Left hindlimb (tissue), 1 donor: ENCODE measurements at places on chromosomes 5 and 9.

- DNase-seq, result peak; percentile 55
Observed at GRCh38 chr5:134245101-134245604, 19.3 kb upstream of the PPP2CA start.

DNA sequence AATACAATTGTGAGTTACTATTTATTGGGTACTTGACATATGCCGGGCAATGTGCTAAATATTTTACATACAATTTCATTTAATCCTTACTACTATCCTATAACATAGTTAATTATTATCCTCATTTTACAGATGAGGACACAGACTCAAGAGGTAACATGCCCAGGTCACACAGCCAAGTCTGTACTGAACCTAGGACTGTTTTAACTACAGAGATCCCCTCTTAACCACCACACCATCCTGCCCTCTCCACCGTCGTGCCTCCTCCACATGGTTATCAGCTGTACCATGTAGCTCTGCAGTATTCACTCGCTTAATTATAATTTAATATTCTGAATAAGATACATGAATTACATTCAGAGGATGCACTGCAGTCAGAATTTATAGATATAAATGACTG, 5.3 kb downstream of the RAB14 start:
- no peak for DNase-seq

DNA sequence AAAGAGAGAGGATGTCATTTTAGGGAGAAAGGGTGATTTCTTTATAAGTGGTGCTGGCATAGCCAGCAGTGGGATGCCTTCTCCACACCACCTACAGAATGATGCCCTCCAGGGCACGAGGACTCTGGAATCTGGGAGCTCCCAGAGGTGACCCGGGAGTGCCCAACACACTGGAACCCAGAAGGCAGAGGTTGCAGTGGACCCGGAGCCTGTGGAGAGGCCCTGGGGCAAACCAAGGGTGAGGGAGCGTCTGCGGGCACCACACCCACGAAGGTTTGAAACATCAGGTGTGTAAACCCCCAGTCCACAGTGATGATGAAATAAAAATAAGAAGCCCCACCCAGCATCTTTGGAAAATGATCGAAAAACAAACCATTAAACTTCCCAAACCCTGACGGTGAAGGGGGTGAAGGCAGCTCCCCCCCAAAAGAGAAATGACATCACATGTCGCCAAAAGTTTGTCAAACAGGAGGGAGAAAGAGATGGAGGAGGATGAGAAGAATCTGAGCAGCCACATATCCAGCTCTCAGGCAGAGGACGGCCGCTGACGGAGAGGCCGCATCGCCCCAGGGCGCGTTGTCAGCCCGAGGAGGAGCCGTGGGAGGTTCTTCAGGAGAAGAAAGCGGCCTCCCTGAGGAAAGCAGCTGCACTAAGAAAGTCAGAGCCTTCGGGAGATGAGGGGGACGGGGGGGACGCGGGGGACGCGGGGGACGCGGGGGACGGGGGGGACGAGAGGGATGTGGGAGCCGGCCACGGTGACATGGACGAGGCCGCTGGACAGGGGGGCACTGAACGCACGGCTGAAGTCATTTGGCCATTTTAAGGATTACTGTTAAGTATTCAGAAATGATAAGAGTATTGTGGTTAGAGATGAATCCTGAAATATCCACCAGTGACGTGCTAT, 43.1 kb upstream of the NSMF start:
- no peak for DNase-seq

DNA sequence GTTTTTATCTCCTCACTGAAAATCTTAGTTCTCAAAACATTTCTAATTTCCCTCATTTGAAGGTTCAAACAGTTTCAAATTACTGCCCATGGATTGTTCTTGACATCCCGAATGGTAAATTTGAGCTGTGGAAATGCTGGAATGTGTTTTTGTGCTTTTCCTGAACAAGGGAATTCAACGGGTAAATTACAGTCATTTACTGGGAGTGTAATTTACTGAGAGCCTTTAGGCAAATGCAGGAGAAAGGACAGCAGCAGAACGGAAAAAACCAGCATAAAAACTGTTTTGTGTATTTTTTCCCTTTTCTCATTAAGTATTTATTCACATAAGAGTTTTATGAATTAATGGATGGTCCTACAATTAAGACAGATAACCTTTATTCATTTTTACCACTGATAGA, 139.2 kb downstream of the PBX3 start:
- no peak for DNase-seq

- peak; percentile 37 for DNase-seq
Observed at GRCh38 chr9:120348951-120349429, 231.0 kb downstream of the CDK5RAP2 start.

DNA sequence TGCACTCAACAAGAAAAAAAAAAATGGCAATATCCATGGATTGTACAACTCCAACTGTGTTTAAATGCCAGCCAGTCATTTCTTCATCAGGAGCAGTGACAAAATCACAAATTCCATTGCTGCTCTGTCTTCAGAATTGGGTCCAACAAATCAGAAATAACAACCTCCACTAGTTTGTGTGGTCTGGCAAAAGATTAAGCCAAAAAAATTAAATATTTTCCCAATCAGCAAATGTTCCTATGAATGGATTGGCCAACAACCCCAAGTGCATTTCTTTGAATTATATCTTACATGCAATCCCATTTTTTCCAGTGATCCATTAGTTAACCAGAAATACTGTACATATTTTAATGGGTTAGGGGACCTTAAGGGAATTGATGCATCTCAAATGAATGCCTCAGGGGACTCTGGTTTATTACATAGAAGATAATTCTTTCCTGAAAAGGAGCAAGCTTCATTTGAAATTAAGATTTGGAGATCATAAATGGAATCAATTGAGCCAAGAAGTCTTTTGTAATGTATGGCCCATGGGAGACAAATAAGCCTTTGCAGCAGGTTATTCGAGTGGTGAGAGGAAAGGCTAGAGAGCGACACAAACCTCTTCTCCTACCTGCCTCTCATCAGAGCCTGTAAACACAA, 131.8 kb downstream of the TLE1 start:
- DNase-seq, result no peak

GRCh38 chr5:1227667-1228066, 2.5 kb downstream of the SLC6A18 start:
- DNase-seq, result no peak

GRCh38 chr9:136541709-136542108, 4.1 kb downstream of the NOTCH1 start:
- no peak for DNase-seq

DNA sequence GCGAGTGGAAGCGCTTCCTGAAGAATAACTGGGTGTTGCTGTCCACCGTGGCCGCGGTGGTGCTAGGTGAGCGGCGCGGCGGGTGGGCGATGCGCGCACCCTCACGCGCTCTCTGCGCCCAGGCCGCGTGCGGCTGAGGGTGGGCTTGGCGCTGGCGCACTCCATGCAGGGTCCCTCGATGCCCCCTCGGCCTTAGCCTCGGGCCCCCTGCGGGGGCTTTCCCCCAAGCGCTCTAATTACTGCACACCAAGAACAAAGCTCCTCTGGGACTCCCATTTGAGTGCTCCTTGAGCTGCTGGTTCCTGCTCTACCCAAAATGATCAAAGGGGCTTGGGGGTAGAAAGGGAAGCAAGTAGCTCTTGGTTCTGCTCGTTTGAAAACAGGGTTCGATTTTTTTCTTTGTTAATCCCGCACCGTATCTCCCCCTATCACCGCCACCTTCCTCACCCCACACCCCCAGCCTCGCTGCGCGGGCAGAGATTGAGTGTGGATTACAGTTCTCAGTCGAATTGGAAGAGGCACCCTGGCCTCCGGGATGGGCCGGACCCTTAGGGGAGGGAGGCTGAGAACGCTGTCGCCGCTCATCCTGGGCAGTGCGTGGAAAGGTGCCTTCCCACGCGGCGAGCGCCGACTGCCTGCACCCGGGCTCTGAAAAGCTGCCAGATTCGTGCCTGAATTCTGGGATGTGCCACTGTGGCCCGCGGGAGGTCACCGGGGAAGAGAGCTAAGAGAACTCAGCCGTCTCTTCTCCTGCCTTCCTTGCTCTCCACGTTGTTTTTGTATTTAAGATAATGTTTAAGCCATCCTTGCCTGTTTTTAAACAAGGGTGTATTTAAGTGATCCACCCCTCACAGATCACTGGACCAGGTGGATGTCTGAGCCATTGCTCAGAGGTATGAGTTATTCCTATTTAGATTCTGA, 697 bp downstream of the SLC1A1 start:
- DNase-seq, result no peak

- DNase-seq, result no peak
Observed at GRCh38 chr9:132301521-132301920, 53.3 kb downstream of the SETX start.

- no peak for DNase-seq
Observed at GRCh38 chr5:87909382-87909781, 359.3 kb downstream of the TMEM161B start.

GRCh38 chr9:69313175-69313574, 11.8 kb upstream of the ENTREP1 start:
- no peak for DNase-seq

DNA sequence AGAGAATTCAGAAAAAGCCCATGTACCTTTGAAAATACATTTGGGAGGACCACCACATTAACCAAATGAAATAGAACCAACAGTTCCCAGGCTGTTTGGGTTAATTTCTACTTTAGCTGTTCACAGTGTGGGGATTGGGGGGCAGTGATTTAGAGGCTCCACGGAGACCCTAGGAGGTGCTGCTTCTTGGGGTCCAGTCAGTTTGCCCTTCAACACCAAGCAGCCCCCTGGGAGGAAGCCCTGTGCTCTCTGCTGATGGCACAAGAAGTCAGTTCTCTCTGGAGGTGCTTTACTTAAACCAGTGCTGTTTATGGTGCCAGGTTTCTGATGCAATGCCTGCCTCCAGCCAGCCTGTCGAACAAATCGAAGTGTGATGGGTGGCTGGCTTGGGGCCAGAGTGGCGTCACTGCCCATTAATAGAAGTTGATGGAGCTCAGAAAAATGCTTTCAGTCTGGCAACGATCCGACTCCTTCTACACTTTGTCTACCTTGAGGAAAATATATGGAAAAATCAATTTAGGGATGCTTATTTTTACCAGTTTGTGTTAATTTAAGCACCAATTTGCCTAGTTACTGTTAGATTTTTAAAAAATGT, 134.0 kb downstream of the SNX18 start:
- no peak for DNase-seq

DNA sequence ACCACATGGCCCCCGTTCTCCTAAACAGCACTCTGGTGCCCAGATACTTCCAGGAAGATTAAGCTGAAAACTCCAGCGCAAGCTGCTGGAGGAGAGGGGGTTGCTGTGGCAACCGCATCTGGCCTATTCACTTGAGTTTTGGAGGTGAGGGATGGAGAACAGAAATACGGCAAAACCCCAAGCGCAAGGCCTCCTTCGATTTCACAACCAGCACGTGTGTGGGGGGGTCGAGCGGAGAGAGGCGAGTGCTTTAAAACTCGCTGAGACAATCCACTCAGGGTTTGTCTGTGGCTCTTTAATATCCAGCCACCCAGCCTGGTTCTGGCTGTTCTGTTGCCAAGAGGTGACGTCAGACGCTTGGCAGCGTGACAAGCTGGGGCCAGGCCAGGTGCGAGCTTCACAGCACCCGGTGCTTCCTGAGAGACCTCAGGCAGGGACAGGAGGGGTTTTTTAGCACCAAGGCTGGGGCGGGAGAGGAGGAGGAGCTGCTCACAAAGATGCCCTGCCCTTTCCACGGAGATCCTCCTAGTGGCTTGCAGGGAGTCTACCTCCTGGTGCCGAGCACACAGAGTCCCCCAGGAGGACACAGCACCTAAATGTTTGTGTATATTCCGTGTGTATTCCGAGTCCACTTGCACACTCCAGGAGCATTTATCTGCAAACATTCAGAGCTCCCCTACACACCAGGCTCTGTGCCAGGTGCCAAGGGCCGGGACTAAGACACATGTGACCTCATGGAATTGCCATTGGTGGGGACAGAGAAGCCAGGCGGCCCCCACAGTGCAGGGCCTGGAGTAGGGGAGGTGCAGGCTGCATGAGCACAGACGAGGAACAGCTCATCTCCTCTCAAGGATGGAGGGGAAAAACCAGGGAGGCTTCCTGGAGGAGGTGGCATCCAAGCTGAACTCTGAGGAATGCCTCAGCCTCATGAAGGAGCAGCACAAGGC, 194.6 kb downstream of the OLFM1 start:
- DNase-seq, result peak; percentile 76

- no peak for DNase-seq
Observed at GRCh38 chr5:130183115-130183514, 278.9 kb downstream of the CHSY3 start.

GRCh38 chr5:1962619-1963355, 80.1 kb upstream of the IRX4 start:
- DNase-seq, result no peak

DNA sequence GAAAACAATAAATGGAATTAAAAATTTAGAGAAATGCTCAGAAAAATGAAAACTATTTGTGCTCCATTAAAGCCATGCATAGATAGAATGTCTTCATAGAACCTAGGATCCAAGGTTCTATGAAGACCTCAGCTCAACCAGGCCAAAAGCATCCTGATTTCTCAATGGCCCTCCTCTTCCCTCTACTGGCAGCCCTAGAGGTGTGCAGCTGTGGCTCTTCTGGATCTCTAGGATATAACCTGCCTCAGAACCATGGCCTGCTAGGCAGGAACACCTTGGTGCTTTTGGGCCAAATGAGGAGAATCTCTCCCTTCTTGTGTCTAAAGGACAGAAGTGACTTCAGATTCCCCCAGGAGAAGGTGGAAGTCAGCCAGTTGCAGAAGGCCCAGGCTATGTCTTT, 15.1 kb downstream of the IFNA1 start:
- DNase-seq, result no peak

- no peak for DNase-seq
Observed at GRCh38 chr9:32550150-32550561, 2.0 kb upstream of the SMIM27 start.

DNA sequence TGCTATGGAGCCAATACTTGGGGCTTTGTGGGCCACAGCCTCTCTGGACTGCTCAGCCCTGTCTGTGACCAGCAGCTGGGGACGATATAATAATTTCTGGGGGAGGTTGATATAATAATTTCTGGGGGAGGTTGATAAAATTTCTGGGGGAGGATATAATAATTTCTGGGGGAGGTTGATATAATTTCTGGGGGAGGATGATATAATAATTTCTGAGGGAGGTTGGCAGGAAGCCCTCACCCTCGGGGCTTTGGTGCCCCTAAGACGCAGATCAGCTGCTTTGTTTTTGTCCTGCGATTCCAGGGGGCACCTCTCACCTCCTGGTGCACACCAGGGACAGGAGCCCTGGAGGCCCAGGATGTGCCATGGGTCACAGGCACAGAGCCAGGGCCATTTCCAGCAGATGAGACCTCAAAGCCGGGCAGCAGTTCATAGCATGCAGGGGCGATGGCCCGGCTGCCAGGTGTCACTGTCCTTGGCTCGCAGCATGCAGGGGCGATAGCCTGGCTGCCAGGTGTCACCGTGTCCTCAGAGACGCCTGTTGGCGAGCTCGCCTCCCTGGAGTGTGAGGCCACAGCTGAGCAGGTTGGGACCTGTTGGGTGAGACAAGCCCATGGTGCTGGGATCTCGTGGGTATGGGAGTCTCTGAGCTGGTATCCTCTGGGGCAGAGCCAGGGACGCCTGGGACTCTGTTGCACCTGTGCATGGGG, 3.8 kb upstream of the TOR4A start:
- DNase-seq, result no peak

- DNase-seq, result no peak
Observed at GRCh38 chr5:3671337-3671736, 75.7 kb downstream of the IRX1 start.

- DNase-seq, result no peak
Observed at GRCh38 chr9:124439686-124440243, 10.5 kb upstream of the ADGRD2 start.
